Stimulated activated CD4-positive, alpha-beta T cell treated with anti-CD3 and anti-CD28 coated beads, Interleukin-1b, Interleukin-23, amount 100 ng/mL, for 1 hour (primary cell): ENCODE measurements at places on chromosomes 16 and 17.

- no peak for DNase-seq
These were observed 2.4 kb downstream of the PGAP6 start for GRCh38 chr16:379183-379960.

- no peak for DNase-seq
These were observed 205.6 kb downstream of the FOXL1 start for GRCh38 chr16:86783636-86784626.

- no peak for DNase-seq
These were observed 339.1 kb upstream of the RBFOX1 start for GRCh38 chr16:6993544-6993943.

GRCh38 chr17:81210466-81210865 lies 12.3 kb downstream of the CEP131 start:
- no peak for DNase-seq

- DNase-seq: no peak
These were observed 193.2 kb downstream of the RAB11FIP4 start for GRCh38 chr17:31584438-31585279.

- no peak for DNase-seq
These were observed 64.0 kb downstream of the NKD1 start for GRCh38 chr16:50611995-50612848.

- no peak for DNase-seq
These were observed 250.3 kb upstream of the SOX9 start for GRCh38 chr17:71870546-71870862.

GRCh38 chr16:50365791-50366575 lies 2.8 kb downstream of the BRD7 start:
- no peak for DNase-seq

- DNase-seq: no peak
These were observed 8.5 kb upstream of the MEIOC start for GRCh38 chr17:44647736-44648135.

- no peak for DNase-seq
These were observed 14.8 kb downstream of the CPD start for GRCh38 chr17:30393491-30393890.

- no peak for DNase-seq
These were observed 3.6 kb upstream of the ARL5C start for GRCh38 chr17:39169518-39169917.

DNA sequence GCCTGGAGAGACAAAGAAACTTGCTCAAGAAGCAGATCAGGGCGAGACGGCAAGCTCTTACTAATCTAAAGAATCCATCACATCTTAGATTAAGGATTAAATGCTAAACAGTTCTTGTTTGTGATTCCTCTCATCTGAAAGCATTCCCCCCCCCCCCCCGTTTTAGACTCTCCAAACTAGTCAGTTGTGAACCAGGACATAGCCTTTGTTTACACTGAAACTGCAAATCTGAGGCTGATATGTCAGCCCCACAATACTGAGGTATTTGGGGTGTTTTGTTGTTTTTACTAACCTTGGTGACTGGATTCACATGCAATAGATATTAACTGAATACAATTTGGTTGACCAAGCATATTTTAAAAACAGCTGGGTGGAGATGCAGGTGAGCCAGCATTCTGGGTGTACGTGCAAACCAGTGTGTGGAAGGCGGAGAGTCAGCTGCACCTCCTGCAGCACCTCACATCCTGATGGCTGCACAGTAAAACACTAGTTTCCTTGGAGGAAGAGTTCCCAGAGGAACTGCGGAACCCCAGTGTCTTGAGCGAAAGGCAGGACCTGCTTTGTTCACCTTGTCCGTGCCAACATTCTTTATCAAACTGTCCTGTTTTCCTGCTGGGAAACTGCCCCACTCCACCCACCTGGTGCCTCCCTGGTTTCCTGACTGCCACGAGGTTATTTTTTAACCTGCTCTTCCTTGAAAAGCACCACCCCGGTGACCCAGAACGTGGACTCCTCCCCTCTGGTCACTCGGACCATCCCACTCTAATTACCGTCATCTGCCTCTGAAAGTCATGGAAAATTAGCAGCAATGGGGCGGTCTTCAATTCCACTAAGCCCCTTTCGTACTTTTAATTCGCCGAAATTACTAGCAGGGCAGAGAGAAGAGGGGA lies 1.2 kb upstream of the YPEL2 start:
- no peak for DNase-seq

- DNase-seq: no peak
These were observed 272.9 kb downstream of the UTP18 start for GRCh38 chr17:51533219-51533618.

DNA sequence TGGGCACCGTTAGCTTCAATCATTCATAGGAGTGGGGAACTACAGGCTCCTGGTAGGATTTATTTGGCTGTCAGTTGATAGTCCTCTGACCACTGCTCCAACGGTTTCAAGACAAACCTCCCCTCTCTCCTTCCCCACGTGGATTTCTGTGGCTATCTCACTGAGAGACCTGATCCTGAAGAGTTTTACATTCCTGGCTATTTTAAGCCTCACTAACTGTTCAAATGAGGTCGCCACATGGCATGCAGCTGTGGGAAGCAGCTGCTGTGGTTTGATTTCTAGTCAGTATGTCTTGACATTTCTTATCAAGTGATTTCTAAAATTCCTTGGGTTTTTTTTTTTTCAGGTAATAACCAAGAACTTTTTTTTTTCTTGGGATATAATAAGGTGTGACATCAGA lies 38.3 kb downstream of the CDK5R1 start:
- DNase-seq: no peak

DNA sequence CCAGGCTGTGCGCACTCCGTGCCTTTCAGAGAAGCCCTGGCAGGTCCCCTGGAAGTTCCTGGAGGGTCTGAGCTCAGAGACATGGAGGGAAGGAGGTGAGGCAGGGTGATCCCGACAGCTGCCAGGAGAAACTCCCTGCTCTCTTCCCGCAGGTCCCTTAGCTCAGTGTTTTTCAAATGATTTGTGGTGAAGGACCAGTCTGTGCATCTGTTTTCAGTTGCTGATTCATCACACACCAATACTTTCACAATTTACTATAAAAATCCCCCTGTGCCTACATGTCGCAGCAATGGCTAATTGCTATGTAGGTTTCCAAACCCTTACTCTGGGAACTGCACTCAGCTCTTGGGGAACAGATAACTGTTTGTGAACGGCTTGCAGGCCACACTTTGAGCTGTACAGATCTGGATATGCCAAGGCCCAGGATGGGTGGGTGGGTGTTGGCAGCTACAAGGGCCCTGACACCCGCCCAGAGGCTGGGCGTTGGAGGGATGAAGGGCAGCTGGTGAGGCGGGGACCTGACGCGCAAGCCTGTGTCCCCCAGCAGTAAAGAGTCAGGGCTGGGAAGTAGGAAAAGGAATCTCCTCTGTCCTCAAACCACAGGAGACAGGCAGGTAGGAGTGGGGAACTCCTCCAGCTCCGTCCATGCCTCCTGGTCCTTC lies 20.5 kb upstream of the EMP2 start:
- DNase-seq: no peak

- no peak for DNase-seq
These were observed 3.9 kb downstream of the STAT5B start for GRCh38 chr17:42272162-42272907.

DNA sequence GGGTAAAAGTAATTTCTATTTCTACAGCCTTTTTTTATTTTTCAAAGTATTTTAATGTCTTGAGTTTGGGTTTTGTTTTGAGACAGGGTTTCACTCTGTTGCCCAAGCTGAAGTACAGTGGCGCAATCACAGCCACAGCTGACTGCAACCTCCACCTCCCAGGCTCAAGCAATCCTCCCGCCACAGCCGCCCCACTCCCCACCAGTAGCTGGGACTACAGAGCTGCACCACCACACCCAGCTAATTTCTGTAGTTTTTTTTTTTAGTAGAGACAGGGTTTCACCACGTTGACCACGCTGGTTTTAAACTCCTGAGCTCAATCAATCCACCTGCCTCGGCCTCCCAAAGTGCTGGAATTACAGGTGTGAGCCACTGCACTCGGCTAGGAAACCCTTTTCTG lies 44.0 kb downstream of the TUBD1 start:
- DNase-seq: no peak

DNA sequence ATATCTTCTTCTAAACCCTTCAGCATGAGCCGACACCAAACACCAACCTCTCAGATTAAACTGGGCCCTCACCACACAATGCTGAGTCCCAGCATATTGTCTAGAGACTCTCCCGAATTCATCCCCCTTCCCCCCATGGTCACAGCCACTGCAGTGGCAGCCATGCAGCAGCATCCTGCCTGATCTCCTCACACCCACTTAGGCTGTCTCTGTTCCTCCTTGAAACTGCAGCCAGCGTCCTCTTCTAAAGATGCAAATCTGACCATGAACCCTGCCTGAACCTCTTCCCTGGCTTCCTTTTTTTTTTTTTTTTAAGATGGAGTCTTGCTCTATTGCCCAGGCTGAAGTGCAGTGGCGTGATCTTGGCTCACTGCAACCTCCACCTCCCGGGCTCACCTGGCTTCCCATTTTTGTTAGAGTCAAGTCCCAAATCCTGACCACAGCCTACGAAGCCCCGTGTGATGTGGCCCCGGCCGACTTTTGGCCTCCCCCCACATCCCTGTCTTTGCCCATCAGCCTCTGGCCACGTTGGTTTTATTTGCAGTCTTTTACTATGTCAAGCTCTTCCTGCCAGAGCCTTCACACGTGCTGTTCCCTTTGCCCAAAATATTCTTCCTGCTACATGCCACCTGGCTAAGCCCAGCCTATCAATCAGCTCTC lies 2.8 kb downstream of the FA2H start:
- no peak for DNase-seq

DNA sequence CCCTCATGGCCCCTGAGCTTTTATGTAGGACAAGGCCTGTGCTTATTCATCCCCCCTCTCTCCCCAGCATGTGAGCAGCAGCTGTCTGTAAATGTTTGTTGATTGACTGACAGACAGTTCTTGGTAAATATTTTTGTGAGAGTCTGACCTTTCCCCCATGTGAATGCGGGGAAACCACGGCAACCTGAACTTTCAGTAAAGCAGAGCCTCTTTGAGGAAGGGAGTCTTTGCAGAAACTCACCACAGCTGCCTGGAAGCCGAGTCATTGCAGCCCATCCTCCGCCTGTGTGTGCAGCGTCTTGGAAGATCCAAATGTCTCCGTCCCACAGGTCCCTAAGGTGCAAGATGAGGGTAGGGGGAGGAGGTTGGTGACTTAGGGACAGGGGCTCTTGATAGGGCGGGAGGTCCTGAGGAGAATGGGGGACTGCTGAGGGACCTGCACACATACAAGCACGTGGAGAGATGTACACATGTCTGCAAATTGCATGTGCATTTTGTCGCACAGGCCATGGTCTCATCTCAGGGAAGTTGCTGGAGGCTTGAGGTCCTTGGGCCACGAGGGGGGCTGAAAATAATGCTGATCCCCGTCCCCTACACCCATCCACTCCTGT lies 23.0 kb upstream of the IL21R start:
- DNase-seq: no peak

DNA sequence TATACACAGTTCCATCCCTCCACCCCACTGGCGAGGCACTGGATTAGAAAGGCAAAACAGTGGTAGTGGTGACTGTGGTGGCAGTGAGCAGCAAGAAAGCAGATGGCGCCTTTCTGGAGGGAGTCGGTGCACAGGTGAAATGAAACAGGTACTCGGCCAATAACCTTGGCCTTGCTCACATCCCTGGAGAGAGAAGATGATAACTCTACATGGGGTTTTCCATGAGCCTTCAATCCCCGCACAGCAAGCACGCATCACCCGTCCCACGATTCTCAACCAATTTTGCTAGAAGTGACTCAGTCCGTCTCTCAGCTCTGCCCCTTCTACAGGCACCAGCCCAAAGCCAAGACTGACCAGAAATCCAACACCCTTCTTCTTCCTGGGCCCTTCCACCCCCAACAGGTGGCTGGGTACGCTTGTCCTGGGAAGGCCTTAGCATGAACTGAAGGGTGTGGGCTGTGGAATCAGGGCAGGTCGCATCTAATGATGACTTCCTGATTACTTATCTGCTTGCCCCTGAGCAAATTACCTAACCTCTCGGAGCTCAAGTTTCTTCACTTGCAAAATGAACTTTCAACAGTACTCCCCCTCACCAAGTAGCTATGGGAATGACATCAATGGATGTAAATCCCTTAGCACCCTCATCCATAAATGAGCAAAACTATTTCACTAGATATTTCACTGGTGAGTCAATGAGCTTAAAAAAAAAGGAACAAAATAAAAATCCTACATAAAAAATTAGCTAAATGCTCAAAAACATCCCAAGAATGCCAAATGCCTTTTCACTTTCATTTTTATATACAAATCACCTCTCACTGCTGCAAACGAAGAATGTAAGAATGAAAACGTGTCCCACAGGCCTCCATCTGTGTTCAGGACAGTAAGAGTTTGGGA lies 18.0 kb downstream of the XPO6 start:
- no peak for DNase-seq

GRCh38 chr16:57178196-57178595 lies 7.6 kb downstream of the PSME3IP1 start:
- DNase-seq: no peak

- DNase-seq: no peak
These were observed 36.5 kb downstream of the GSG1L start for GRCh38 chr16:28027055-28027454.

- no peak for DNase-seq
These were observed 405.5 kb downstream of the TMEM114 start for GRCh38 chr16:8184854-8185253.

GRCh38 chr17:39730095-39730921 lies at the start of gene MIEN1:
TSS of gene MIEN1 (minus strand) at chr17:39730532. CDS start at chr17:39730495, 37 bp downstream.
- DNase-seq: peak; percentile 88

GRCh38 chr17:8693328-8693727 lies 51.3 kb downstream of the CCDC42 start:
- DNase-seq: no peak

DNA sequence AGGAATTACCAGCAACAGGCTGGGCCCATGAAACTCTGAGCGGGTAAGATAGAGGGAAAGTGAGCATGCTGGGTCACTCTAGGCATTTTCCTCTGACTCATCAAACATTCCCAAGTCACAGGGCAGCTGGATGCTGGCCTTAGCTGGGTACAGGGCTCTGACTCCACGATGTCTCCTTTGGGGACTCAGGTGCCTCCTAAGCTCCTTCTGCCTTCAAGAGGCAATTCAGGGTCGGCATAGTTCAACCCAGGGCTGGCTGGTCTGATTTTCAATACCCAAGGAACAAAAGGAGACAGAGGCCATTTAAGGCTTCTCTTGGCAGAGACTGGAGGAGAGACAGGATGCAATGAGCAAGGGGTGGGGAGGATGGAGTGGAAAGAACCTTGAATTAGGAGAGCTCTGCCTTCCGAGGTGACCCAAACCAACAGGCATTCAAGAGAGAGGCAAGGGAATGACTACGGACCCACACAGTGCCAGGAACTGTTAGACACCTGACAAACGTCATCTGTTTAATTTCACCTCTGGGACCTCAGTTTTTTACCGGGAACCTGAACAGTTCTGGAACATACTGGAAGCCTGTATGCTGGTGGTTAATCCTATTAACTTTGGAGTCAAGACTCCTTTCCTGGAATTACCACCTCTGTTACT lies 910 bp downstream of the WBP2 start:
- DNase-seq: no peak
